ENCODE measurements at places on chromosomes 5 and 9.

DNA sequence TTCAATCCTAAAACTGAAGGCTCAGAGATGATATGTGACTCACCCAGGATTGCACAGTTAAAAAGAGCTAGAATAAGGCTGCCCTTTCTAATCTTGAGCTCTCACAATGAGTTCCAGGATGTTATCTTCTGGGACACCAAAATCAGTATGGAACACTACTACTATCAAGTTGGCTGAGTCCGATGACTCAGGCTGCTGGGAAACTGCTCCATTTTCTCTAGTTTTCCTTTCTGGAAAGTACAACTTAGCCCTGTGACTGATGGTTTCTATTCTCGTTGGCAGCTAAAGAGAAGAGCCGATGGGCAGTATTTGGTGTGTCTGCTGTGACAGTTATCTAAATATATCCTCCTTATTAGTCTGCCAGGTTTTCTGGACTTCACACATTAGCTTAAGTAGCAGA is 37.9 kb upstream of the DPYSL3 start:
- no peak for DNase-seq

GRCh38 chr5:74016373-74016772 is 390.4 kb downstream of the ARHGEF28 start:
- DNase-seq, result no peak

DNA sequence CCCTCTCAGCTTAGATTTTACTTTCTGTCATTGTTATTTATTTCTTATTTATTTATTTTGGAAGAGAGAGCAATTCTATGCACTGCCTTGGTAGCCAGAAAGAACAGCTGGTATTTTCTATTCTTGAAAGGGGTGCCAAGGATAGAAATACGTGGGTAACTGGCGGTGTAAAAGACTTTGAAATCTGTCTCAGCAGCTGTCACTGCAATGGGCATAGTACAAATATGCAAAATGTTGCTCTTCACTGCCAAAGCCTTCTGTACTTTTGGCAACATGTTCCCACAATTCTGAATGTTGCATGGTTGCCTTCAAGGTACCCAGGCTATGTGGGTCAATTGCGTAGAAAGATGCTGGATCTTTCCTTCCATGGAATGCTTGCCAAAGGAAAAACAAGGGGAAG is 230.2 kb upstream of the EDIL3 start:
- no peak for DNase-seq

DNA sequence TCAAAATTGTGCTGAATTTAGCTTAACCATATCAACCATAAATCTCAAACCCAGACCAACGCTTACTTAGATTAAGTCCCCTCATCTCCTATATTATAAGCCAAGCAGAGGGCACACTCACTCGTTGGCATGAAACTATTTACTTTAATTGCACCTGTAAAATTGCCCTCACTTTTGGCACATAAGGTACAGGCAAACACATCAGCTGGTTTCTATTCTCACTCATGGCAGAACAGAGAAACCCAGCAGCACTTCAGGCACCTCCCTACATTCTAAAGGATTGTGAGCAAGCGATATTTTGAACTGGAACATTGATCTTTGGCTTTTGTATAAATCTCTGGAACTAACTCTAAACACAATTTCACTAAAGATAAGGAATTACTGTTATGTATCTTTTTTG is 845.6 kb upstream of the CDH6 start:
- DNase-seq, result no peak

- no peak for DNase-seq
These were observed 140.2 kb downstream of the HSD17B3 start for GRCh38 chr9:96161819-96162218.

DNA sequence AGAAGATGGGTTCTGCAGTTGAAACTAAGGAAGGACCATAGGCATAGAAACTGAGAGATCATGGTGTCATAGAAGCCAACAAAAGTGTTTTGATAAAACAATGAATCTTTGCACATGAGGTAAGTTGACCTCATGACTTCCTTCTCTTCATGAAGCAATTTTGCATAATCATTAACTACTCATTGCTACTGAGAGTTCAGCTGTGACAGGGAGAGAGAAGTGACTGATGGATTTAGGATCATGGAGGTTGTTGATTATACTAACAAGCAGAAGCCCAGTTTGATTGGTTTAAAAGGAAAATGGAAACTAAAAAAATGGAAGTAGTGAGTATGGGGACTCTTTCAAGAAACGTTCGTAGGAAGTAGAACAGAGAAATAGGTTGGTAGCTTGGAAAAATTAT is 51.2 kb downstream of the PARP8 start:
- no peak for DNase-seq

DNA sequence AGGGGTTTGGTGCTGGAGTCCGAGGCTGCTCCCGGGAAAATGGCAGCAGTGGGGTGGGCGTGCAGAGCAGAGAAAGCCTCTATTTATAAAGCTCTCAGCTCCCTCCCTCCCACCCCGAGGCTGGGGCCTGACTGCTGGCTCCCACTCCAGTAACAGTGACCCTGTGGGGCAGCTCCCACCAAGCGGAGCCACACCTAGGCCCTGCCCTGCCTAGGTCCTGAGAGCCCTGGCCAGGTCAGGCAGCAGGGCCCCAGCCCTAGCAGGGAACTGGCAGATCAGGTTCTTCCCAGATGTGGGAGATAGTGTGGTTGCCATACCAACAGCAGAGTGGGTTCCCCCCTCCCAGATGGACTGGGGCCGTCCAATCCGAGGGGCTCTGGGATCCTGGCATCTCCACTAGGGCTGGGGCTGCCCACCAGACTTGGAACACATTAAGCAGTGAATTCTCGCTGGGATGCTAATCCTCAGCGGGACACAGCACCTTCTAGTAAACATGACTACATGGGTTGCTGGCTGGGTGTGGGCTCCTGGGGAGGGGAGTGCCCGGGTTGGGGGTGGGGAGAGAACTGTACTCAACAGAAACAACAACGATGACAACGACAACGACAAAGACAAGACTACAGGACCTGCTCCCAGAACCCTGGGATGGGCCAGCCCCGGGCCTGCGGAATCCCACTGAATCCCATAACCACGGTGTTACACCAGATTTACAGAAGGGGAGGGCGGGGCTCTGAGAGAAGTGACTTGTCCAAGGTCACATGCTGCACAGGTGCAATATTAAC is 1.5 kb downstream of the SH3GLB2 start:
- DNase-seq, result no peak

GRCh38 chr5:143409926-143410325 is 6.4 kb upstream of the NR3C1 start:
- DNase-seq, result no peak

- no peak for DNase-seq
These were observed 159.2 kb downstream of the CDC42SE2 start for GRCh38 chr5:131423056-131423455.

DNA sequence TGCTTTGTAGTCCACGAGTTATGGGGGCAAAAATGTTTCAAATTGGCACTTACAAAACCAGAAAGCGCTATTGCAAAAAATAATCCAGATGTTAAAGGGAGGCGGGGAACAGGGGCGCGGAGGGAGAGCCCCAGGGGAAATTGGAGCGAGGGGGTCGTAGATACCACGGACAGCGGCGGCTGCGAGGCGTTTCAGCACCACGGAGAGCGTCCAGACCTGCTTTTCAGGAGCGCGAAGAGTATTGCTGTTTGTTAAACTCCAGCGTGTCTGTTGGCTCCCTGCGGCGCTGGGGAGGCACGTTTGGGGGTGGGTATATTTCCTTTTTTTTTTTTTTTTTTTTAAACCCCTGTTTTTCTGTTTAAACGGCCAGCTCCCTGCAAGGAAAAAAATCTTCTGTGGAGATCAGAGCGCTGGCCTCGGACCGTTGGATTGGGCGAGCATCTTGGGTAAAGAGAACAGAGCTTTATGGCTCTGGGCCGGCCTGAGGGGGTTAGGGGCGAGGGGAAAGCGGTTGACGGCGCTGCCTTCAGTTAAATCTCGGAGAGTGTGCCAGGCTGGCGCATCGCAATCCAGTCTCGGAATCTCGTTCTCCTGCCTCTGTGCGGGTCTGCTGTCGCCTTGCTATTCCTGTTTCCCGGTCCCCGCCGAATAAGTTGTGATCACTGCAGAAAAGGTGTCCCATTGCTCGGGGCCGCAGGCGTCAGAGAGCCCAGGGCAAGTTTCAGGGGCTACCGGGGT is at the start of gene GLRA1:
TSS of gene GLRA1 (minus strand) at position 288 of the 738 bp plus-strand sequence. CDS start 302 bp downstream, outside the sequence.
- DNase-seq, result peak; percentile 0

- DNase-seq, result no peak
These were observed 38.4 kb downstream of the LMX1B start for GRCh38 chr9:126652140-126652582.

DNA sequence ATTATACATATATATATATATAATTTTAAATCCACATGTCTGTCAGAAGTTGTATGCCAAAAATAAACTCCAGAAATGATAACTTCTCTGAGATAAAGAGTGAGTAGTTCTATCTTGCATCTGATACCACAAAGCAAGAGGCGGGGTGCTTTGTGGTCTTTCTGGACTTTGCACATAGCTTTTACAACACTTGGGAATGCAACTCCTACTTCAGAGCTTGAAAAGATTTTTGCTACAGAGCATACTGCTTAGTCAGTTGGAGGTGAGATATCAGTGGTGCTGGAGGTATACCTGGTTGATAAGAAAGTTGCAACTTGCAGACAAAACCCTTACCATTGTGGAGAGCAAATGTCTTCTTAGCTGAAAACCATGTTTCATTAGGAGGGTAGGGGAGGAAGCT is 1384.5 kb upstream of the NUDT12 start:
- DNase-seq, result no peak

- no peak for DNase-seq
These were observed 154.1 kb downstream of the SEMA6A start for GRCh38 chr5:116420540-116420939.

DNA sequence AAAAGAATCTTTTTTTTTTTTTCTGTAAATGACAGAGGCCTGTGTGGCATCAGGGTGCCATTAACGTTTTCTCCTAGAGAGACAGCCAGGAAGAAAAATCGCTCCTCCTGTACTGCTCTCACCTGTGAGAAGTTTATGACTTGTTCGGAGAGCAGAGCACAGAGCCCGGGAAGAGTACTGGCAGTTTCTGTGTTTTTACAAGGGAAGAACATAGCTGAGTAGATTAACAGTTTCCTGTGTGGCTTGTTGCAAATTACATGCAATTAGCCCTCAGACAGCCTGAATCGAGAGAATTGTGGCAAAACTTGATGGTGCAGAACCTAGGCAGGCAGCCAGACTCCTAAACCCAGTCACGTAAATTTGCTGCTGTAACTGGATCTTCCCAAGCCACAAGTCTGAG is 32.1 kb downstream of the PRKACG start:
- no peak for DNase-seq

- no peak for DNase-seq
These were observed 14.1 kb upstream of the OR2S2 start for GRCh38 chr9:35972093-35972492.

DNA sequence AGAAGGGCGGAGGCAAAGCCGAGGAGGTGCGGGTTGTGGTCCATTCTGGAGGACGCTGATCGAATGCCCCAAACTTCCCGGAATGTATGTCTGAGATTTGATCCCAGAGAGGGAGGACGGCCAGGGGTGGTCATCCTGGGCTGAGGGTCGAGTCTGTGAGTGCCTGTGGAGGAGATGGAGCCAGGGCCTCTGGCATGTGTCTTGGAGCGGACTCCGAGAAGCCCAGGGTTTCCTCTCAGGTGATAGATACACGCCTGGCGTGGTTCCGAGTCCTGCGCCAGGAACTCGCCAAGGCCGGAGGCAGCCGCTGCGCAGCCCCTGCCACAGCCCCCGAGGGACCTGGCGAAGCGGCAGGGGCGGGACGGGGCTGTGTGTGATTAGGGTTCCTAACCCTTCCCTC is 363 bp downstream of the ZNF454 start:
- no peak for DNase-seq

DNA sequence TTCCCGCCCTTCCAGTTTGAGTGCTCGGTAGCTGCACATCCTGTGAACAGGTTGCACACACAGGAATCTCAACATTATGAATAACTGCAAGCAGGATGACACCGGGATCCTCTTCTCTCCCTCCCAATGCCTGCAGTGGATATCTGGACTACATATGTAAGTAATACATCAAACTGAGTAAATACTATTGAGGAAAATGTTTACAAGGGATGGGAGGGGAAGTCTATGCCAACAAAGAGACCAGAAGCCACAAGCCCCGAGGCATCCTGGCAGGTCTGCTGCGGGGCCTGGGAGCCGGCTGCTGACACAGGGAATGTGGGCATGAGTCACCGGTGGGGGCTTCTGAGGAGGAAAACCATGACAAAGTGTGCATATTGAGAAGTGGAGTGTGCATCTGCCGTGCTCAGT is 8.6 kb upstream of the ANKRD33B start:
- no peak for DNase-seq

- DNase-seq, result no peak
These were observed 309.2 kb downstream of the AGTPBP1 start for GRCh38 chr9:85432599-85432998.

- no peak for DNase-seq
These were observed 552.0 kb upstream of the KLF4 start for GRCh38 chr9:108041551-108041950.

DNA sequence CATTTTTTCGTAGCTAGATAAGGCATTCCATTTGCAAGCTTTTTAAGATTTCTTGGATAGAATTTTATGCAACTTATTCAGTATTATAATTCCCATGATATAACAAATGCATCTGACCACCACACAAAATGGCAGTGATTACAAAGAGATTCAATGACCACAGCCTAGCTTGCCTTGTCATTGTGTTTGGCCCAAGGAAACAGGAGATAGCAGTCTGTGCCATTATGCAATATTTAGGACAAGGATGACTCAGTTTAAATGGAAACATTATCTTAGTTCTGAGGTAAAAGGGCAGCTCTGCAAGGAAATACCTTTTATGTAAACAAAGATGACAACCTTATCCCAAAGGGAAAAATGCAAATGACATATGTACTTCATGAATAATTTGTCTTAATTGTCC is 89.8 kb downstream of the NUDT12 start:
- DNase-seq, result no peak

GRCh38 chr5:135053278-135053677 is 19.2 kb upstream of the PITX1 start:
- DNase-seq, result no peak
